MM.1S (cell line): ENCODE measurements at places on chromosomes 6 and 20.
A peak's percentile ranks its signal among the peaks of the same experiment; 100 is the strongest.

DNA sequence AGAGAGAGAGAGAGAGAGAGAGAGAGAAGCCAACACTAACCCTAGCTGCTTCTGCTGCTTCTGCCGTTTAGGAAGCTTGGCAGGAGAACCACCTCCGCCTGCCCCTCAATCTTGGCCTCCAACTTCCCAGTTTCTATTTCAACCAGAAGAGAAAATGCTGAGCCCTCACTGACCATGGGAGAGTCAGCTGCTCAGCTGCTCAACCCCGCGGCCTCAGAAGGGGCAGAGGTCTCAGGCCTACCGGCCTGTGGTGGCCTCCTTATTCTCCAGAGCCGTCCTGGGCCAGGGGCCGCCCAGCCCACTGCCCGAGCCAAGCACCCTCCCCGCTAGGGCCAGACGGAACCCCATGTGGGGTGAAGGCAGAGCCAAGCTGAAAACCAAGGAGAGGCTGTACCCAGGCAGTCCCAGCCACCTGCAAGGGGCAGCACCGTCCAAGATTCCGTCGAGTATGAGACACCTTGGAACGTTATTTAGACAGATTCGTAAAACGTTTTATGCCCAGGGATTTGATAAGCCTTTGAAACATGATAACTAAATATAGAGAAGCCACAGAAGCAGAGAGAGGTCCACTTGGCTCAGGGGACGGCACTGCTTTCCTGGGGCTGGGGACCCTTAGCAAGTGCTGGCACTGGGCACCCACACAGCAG lies 116.6 kb downstream of the DLL1 start:
- no peaks in the 10 kb centered on the region for H3K36me3 ChIP-seq
- no peak overlapping the region for H3K4me3 ChIP-seq
- no peak for DNase-seq
- H3K4me1 ChIP-seq: no peaks in the 10 kb centered on the region
- H3K27ac ChIP-seq: no peak overlapping the region
- no peaks in the 10 kb centered on the region for H3K27me3 ChIP-seq

GRCh38 chr6:158941246-158941645 lies 58.8 kb downstream of the RSPH3 start:
- H3K27me3 ChIP-seq: no peaks in the 10 kb centered on the region
- H3K4me1 ChIP-seq: no peaks in the 10 kb centered on the region
- H3K27ac ChIP-seq: no peak overlapping the region
- no peak for DNase-seq
- H3K36me3 ChIP-seq: no peaks in the 10 kb centered on the region

DNA sequence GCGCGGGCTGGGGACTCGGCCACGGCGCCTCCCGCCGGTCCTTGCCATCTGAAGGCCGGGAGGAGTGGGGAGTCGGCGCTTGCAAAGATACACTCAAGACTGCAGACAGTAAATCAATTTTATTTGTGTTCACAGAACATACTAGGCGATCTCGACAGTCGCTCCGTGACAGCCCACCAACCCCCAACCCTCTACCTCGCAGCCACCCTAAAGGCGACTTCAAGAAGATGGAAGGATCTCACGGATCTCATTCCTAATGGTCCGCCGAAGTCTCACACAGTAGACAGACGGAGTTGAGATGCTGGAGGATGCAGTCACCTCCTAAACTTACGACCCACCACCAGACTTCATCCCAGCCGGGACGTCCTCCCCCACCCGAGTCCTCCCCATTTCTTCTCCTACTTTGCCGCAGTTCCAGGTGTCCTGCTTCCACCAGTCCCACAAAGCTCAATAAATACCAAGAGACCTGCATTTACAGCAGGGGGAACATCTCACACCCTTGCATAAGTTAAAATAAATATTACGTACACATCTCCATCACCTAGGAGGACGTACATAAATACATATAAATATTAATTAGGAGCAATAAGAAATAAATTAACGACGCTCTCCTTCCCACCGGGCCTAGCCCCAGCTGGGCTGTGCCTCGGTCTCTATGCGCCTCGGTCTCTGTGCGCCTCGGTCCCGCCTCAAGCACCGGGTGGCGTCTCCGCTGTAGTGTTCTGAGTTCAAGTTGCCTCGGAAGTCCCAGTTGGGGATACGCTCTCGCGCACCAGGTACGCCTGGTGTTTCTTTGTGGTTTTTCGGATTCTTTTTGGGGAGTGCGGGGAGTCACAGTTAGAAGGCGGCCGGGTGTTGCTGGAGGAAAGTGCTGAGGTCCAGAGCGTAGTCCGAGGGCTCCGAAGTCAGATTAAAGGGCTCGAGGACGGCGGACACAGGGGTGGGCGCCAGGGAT lies 889 bp upstream of the FLOT1 start:
- peak; percentile 57 for DNase-seq
- no peaks in the 10 kb centered on the region for H3K27me3 ChIP-seq
- peak overlapping the region; percentile 43; the same call in 1 of the 2 replicates for H3K27ac ChIP-seq
- 0 out of 2 replicates have a peak, but pooled peaks cover 3% of the 10 kb centered on the region for H3K36me3 ChIP-seq
- peak overlapping the region; percentile 89 for H3K4me3 ChIP-seq
- H3K4me1 ChIP-seq: peaks cover 14% of the 10 kb centered on the region

DNA sequence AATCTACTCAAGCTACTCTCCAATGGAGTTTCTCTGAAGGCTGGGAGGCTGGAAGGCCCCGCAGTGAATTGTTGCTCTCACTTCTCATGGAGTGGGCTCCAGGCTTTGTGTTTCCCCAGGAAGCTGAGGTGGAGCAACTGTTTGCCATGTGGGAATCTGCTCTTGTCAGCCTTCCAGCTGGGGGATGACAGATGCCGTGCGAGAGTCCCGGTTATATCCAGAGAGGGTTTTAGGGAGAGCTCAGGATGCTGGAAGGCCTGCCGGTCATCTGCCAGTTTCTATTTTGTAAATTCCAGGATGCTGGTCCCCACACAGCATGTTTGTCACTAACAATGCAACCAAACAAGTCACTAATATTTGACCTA lies 98.2 kb upstream of the NAA20 start:
- H3K36me3 ChIP-seq: no peaks in the 10 kb centered on the region
- no peaks in the 10 kb centered on the region for H3K27me3 ChIP-seq
- no peak overlapping the region for H3K4me3 ChIP-seq

DNA sequence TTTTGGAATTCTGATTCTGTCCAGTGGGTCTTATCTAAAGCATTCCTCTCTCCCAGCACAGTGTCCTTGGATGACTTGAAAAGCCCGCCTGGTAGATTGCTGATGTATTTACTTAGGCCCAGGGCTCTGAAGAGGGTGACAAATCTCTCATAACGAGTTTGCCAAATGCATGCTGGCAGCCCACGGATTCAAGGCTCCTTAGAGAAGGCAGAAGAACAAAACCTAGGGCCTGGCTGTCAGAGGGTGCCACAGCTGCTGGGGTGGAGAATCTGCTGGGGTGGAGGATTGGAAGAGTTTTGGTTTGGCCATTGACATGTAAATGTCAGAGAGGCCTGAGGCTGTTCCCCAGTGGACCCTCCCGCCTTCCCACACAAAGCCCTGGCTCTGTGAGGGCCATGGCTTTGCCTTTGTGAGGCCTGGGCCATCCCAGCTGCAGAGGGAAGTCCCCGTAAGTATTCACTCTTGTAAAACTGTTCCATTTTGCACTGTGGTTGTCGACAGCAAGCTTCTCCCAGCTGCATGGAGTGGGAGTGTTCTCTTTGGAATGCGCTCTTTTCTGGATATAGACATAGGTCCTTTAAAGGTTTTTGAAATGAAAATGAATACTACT lies 50.3 kb downstream of the ANKRD6 start:
- DNase-seq: no peak
- H3K27ac ChIP-seq: no peak overlapping the region
- H3K27me3 ChIP-seq: no peaks in the 10 kb centered on the region
- no peak overlapping the region for H3K4me3 ChIP-seq
- no peaks in the 10 kb centered on the region for H3K4me1 ChIP-seq

GRCh38 chr6:158808941-158809678 lies 10.1 kb downstream of the EZR start:
- no peak overlapping the region for H3K27ac ChIP-seq
- no peaks in the 10 kb centered on the region; the same call in 1 of the 2 replicates for H3K36me3 ChIP-seq
- DNase-seq: no peak

- peaks cover 4% of the 10 kb centered on the region; the same call in 1 of the 2 replicates for H3K4me1 ChIP-seq
- H3K27ac ChIP-seq: no peak overlapping the region
- H3K27me3 ChIP-seq: no peaks in the 10 kb centered on the region
- DNase-seq: no peak
These were observed 44.1 kb upstream of the AKIRIN2 start for GRCh38 chr6:87745966-87746721.

- no peaks in the 10 kb centered on the region for H3K36me3 ChIP-seq
- no peaks in the 10 kb centered on the region for H3K27me3 ChIP-seq
- H3K4me3 ChIP-seq: no peak overlapping the region
- H3K27ac ChIP-seq: no peak overlapping the region
These were observed 62.3 kb upstream of the SNX9 start for GRCh38 chr6:157760589-157761330.

DNA sequence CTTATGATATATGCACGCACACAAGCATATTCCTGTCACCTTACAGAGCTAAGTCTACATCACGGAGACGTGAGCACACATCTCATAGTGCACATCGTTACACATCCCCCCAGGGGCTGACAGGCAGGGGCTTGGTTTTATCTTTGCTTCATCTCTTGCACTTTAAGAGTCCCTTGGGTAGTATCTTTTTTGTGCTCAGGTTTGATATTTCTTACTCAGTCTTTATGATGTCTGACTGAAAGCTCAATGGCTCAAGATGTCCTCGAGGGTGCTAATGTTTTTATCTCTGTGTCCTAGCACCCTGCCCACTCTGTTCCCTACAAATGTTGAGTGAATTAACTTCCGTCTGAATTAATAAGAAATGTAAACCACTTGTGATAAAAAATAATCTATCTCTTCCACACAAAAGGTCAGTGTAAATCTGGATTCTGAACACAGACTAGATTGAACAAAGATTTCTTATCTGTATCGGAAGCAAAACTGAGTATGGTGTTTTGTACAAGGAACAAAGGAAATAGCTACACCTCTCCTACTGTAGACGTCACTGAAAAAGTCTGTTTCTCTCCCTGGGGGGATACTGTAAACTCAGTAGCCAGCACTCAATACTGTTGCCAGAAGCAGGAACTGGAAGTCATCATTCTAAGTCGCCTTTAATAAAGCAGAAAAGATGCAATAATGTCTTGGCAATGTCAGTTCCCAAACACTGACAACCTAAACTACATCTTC lies 195.1 kb downstream of the PRKN start:
- no peak overlapping the region for H3K27ac ChIP-seq
- H3K4me1 ChIP-seq: no peaks in the 10 kb centered on the region
- H3K4me3 ChIP-seq: no peak overlapping the region
- H3K36me3 ChIP-seq: no peaks in the 10 kb centered on the region

- no peaks in the 10 kb centered on the region for H3K4me1 ChIP-seq
- H3K4me3 ChIP-seq: no peak overlapping the region
- H3K27me3 ChIP-seq: no peaks in the 10 kb centered on the region
- no peak overlapping the region for H3K27ac ChIP-seq
- no peak for DNase-seq
- H3K36me3 ChIP-seq: no peaks in the 10 kb centered on the region
These were observed 64.6 kb downstream of the SYNE1 start for GRCh38 chr6:152572338-152573088.

DNA sequence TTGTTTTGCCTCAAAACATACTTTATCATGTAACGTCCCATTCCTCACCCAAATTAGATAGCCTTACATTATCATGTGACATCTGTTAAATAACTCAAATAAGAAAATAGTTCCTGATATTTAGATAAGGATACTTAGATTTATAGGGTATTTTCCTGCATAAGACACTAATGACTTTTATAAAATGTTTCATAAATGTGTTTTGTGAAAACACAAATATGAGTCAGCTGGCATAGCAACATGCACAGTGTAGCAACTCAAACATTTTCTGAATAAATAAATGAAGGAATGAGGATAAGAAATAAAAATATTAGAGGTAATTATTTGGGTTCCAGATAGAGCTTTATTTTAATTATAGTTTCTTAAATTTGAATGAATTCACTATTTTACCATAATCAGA lies 460.4 kb upstream of the PLCB4 start:
- H3K4me3 ChIP-seq: no peak overlapping the region
- DNase-seq: no peak
- no peaks in the 10 kb centered on the region for H3K36me3 ChIP-seq
- H3K27ac ChIP-seq: no peak overlapping the region
- H3K27me3 ChIP-seq: peaks cover 22% of the 10 kb centered on the region; the same call in 1 of the 2 replicates

DNA sequence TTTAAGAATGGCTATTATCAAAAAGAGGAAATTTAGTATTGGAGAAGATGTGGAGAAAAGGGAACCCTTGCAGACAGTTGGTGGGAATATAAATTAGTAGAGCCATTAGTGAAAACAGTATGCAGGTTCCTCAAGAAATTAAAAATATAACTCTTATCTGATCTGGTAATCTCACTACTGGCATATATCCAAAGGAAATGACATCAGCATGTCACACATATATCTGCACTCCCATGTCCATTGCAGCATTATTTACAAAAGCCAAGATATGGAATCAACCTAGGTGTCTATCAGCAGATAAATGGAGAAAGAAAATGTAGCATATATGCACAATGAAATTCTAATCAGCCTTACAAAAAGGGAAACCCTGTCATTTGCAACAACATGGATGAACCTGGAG lies 2.6 kb downstream of the SIRPG start:
- H3K27me3 ChIP-seq: no peaks in the 10 kb centered on the region
- peaks cover 8% of the 10 kb centered on the region for H3K4me1 ChIP-seq
- no peak overlapping the region for H3K4me3 ChIP-seq
- no peak overlapping the region for H3K27ac ChIP-seq

DNA sequence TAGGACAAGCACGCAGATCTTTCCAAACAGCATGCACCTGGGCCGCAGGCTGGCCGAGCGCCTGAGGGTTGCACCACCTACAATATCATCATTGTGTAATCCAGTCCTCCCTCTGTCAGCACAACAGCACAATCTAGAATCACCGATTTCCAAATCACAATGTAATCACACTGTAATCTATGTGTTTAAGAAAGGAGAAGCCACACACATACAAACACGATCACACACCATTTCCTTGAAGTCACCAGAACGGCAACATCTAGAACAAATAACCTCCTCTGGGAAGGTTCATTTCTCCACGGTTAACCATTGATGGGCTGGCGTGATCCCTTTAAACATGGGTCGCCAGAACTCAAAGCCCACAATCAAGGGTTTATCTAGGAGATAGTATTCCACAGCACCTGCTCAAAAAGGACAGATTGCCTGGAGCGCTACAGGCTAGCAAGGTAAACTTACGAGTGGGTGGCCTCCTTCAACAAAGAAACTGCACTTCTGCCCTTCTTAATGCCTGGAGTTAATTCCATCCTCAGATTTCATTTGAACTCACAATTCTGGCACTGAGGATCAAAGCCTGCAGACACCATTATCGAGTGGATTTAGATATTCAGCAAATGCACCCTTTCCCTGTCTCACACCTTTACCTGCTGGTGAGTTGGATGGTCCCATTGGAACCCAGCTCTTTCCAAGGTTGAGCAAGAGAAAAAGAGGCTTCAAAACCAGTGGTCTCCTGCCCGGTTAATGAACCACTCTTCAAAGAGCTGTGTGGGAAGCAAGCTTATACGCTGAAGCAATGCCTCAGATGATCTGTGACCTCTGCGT lies 83.8 kb upstream of the FOXQ1 start:
- no peak for DNase-seq
- H3K27ac ChIP-seq: no peak overlapping the region
- H3K4me3 ChIP-seq: no peak overlapping the region
- H3K27me3 ChIP-seq: no peaks in the 10 kb centered on the region
- H3K4me1 ChIP-seq: no peaks in the 10 kb centered on the region

DNA sequence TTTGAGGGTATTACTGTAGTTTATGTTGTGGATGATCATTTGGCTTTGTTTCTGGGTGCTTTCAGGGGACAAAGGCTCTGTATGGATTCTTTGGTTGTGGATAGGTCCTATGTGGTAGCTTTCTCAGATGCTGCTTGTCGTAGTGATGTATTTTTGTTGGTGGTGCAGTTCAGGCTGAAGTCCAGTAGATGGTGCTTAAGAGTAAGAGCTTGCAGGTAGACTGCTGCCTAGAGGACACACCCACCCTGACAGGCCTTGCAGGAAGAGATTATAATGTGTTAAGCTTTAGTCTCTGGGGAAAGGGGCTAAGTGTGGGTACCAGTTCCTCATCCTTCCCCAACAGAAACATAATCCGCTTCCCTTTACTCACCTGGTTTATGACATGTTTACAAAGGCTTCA lies 62.6 kb upstream of the ADGRB3 start:
- H3K4me1 ChIP-seq: peaks cover 29% of the 10 kb centered on the region
- H3K27me3 ChIP-seq: no peaks in the 10 kb centered on the region
- H3K27ac ChIP-seq: peak overlapping the region; percentile 82
